ENCODE measurements at places on chromosomes 1 and 21.

DNA sequence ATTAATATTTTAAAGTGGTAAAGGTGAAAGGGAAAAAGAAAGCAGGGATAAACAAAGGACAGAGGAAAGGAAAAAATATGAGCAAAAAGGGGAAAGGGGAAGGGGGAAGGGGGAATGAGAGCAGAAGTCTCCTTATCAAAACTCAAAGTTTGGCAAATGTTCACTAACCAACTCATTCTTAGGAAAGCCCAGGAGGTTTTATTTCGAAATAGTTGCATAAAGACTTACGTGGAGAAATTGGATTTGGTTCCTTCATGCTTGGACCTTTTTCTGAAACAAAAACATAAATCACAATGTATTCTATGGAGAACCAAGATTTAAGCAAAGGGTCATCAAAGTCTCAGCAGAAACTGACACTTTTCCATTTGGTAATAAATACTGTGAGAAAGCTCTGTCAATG, 188.1 kb downstream of the TGFBR3 start:
- no peak for DNase-seq

DNA sequence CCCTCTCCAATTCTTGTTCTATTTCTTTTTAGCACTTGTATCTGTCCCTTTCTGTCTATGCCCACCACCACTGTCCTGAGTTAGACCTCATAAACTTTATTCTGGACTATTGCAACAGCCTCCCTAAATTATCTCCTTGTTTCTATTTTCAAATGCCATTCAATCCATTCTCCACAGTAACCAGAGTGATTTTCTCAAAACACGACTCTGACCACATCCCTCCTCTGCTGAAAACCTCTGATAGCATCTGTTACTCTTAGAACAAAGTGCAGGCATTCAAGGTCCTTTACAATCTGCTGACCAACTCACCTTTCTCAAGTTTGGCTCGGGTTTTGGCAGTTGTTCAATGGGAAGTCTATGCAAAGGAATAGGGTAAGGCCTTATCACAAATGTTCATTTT, 22.8 kb upstream of the GPX7 start:
- no peak for DNase-seq

GRCh38 chr21:45136927-45137611, 62.7 kb downstream of the ADARB1 start:
- DNase-seq, result peak; percentile 87

DNA sequence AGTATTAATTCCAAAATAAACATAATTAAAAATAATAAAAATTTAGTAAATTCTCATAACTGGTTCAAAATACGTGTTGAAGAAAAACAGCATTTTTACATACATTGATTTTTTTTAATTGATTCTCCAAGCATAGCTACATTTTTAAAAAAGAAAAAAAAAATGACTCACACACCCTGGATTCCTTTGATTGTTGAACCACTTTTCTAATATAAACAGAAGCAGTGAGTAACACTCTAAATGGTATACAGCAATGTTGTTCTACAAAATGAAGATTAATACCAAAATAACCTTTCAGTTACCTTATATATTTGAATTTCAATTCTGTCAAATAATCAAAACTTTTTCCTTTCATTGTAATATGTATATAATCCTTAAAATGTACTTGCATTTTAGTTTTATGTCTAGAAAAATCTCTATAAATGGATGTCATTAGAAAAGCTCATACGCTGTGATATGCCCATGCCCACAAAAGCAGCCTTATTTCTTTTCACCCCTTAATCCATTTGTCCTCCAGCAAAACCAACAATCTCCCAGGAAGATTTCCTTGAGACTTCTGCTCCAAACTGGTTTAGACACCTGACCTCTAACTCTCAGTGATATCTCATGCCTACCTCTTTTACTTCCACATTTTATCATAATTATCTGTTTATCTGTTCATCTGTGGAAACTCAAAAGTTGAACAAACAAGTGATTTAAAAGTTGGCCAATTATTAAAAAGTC, 246.4 kb upstream of the NR5A2 start:
- DNase-seq, result no peak

DNA sequence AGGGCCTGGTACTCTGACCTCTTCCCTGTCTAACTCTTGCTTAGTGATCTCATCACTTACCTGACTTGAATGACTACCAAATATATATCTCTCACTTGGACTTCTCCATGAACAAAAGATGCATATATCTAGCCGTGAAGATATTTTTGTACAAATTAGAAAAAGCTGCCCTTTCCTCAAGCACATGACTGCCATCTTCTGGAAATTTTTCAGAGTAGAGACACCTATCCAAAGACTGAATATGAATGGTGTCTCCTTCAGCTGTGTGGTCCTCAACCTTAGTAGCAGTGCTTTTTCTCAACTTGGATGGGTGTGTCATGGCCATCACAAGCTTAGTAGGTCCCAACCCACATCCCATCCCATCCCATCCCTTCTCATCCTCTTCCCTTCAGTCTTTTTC, 142.3 kb downstream of the DNM3 start:
- DNase-seq, result peak; percentile 22

DNA sequence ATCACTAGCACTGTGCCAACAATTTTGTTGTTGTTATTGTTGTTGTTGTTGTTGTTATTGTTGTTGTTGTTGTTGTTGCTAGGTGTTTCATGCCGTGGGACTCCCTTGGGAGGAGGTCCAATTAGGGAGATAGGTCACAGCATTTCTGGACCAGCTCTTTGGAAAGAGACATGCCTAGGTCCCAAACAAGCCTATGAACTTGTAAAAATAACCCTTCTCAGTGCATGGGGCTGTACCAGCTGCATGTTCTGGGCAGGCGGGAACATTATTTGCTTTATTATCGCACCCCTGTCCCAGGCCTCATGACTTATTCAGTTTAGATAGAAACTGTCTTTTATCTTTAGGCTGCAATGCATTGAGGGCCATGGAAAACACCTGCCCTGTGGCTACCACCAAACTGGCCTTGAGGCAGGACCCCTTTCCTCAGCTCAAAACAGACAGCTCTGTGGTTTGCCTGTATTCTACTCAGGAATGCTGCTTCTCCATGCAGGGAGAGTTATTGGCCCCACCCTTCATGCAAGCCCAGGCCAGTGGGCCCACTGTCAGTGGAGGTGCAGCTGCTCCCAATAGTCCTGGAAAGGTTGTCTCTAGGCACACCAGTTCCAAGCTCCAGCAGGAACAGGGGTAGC, 386.5 kb upstream of the BRINP3 start:
- DNase-seq, result no peak

- DNase-seq, result no peak
These were observed 14.1 kb downstream of the COP1 start for GRCh38 chr1:176193023-176193422.

GRCh38 chr1:20964540-20965484, 177.7 kb upstream of the HP1BP3 start:
- peak; percentile 71 for DNase-seq

DNA sequence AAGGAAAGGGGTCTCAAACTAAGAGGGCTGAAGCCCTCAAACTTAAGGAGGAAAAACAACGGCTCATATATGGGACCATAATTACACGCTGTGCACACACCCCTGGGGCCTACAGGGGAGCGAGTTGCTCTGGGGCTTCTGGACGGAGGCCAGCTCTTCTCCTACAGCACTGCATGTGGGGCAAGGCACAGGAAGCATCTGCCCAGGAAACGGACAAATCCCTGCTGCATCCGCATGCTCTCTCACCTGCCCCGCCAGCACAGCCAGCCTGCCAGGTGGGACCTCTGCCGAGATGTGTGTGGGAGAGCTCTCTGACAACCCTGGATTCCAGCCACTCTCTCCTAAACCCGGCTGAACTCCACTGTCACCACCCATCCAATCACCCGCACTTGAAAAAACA, 54.1 kb downstream of the MRPL37 start:
- no peak for DNase-seq

GRCh38 chr1:19773485-19773884, 26.2 kb downstream of the TMCO4 start:
- DNase-seq, result no peak

DNA sequence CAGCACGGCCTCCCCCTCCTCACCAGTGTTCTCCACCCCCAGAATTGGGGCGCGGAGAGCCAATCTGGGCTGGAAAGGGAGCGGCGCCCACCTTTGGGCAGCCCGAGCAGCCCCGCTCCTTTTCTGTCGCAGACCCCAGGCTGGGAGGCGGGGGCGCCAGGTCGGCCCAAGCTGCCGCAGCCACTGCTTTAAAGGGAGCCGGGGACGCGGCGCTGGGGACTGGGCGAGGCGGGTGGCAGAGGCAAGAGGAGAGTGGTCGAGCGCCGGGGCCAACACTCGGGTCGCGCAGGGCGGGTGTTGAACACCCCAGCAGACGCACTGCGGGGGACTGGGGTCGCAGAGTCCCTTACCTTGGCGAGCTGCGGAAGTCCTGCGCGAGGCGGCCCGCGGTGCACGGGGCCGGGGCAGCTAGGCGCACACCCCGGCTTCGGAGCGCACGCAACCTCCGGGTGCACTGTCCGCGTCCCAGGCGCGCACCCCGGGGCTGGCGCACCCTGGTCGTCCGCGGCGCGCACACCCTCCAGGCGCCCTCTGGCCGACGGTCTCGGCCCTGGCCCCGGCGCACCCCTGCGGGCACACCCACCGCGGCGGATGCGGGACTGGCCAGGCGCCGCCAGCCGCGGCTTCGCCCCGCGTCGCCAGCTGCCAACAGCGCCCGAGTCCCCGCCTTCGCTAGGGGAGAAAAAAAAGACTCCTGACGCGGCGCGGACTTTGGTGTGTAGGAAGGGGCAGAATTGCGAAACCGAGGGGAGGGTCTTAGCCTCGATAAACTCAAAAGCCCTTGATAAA, at the start of gene KANK4:
Gene KANK4 (minus strand): TSS at position 679 of the 789 bp plus-strand sequence. CDS start 37,870 bp downstream, outside the sequence.
- DNase-seq, result peak; percentile 3

DNA sequence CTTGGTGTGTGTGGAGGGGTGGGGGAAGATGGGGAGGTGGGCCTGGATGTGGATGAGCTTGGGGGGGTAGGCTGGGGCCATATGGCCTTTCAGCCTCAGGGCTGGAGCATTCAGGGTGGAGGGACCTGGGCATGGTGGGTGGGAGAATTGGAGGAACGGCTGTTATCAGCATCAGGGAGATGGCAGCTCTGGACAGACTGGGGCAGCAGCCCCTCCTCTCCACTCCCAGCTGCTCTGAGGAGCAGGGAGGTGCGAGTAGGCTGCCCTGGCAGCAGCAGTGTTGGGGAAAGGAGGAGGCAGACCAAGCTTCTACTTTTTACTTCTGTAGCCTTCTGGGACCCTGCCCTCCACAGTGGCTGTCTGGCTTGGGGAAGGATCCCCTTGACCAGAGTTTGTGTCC, 10.2 kb downstream of the PPFIA4 start:
- DNase-seq, result no peak

DNA sequence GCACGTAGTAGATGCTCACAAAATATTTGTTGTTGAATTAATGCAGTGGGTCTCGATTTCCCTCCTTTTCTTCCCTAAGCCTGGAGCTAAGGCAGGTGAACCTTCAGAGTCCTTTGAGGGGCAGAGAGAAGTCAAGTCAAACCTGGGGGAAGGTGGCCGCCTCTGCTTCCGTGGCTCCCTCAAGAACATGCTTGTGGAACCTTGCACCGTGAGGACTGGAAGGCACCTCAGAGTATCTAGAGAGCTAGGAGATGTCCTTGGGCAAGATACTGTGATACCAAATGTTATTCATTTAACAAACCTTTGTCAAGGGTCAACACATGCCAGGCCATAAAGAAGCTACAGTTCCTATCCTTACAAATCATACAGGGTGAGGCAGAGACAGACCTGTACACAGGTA, 38.3 kb downstream of the GPA33 start:
- no peak for DNase-seq

GRCh38 chr21:40177979-40178378, 310.7 kb downstream of the PCP4 start:
- no peak for DNase-seq

DNA sequence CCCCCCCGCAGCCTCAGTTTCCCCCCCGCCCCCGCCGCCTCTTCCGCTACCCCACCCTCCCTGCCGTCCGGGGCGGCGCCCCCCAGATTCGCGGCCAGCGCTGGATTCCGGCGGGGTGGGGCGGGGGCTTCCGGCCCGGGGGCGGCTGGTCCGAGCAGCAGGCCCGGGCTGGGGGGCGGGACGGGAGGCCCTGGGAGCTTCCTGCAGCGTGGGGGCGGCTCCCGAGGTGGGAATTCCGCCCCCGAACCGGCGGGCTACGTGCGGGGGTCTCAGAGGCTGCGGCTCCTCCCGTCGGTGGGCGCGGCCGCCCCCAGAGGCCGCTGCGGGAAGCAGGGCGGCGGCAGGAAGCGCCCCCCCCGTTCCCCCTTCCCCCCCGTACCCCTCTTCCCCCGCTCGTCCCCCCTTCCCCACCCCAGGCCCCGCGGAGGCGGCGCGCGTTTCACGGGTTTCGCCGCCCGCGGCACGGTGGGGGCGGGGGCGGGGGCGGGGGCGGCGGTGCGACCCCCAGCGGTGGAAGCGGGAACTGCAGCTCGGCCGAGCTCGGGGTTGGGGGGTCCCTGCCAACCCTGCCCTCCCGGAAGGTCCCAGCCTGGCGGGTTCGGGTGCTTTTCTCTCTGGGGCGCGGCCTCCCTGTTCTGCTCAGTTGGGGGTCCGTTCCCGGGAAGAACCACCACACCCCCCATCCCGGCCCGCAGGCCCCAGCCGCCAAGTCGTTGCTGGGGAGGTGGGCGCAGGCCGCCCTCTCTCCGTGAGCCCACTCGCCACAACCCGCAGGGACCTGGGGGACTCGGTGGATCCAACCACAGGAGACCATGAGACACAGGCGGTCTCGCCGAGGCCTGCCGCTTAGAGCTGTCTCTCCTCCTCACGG, 76.3 kb downstream of the MORN1 start:
- DNase-seq, result peak; percentile 61

GRCh38 chr1:53585129-53585528, 125.9 kb downstream of the DMRTB1 start:
- DNase-seq, result peak; percentile 30

GRCh38 chr1:222931023-222931422, 116.2 kb downstream of the DISP1 start:
- DNase-seq, result no peak

GRCh38 chr21:33478935-33479678, 667 bp downstream of the TMEM50B start:
- DNase-seq, result peak; percentile 57

GRCh38 chr1:29985606-29985945, 737.8 kb downstream of the MATN1 start:
- peak; percentile 17 for DNase-seq

- DNase-seq, result no peak
These were observed 9.1 kb upstream of the RUNX3 start for GRCh38 chr1:24939040-24939674.

All from suppressor macrophage (primary cell).